ENCODE measurements at places on chromosomes 6 and 20.

- DNase-seq: no peak
Observed at GRCh38 chr6:111439171-111439570, 43.8 kb downstream of the REV3L start.

DNA sequence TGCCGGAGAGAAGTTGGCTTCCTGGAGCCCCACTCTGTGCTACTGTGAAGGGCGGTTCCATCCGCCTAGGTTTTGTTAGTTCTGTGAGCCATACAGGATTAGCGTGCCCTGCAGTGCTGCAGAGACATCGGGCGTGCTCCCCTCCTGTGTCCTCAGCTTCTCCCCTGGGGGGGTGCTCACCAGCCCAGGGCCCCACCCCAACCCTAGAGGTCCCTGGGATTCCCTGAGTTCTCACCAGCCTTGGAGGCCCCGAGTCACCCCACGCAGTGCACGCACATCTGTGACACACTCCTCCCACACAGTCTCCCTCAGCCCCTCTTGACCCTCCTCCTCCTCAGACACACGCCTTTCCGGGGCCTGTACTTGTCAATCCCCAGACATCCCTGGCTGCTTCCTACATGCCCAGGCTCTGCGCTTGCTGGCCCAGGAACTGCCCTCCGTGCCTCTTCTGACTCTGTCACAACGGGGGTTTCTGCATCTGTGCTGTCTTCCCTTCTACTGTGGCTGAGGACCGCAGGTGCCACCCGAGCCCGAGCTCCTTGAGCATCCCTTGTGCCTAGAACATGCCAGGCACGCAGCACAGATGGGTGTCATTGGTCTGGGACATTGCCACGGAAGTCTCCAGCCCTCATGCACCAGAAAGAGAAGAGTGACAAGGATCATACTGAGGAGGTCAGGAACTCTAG lies 123.2 kb upstream of the RPS6KA2 start:
- no peak for DNase-seq

DNA sequence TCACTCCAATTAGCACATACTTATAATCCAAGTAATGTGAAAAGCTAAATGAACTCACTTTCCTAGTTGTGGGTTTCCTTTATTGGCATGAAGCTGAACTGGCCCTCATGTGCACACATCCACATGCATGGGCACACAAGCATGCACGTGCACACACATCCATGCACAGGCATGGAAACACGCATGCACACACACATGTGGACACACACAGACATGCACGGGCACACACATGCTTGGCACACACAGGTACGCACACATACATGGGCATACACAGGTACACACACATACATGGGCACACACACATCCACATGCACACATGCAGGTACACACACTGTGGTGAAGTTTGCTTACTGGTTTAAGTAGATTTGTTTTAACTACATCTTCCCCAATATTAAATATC lies 23.8 kb downstream of the SYNDIG1 start:
- no peak for DNase-seq

DNA sequence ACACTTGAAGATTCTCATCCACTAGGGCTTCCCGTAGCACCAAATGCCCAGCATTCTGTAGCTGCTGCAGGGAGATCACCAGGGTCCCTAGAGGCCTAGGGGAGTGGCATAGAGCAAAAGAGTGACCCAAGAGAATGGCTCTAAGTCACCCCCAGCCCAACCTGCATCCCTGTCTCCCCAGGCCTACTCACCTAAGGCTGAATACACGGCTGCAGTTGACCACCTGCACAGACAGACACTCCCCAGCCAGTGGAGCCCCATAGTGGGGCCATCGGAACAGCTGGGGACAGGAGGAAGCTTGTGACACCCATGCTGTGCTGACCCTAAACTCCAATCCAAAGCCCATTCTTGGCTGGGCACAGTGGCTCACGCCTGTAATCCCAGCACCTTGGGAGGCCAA lies 9.5 kb upstream of the SPAG4 start:
- DNase-seq: no peak

- peak; percentile 96 for DNase-seq
Observed at GRCh38 chr6:32609731-32610640, 20.3 kb upstream of the HLA-DRB1 start.

GRCh38 chr20:45179166-45179565 lies 4.5 kb downstream of the PI3 start:
- DNase-seq: no peak

GRCh38 chr6:169312658-169313346 lies 59.2 kb upstream of the THBS2 start:
- DNase-seq: no peak

GRCh38 chr6:111592726-111593511 lies 12.8 kb downstream of the TRAF3IP2 start:
- no peak for DNase-seq

DNA sequence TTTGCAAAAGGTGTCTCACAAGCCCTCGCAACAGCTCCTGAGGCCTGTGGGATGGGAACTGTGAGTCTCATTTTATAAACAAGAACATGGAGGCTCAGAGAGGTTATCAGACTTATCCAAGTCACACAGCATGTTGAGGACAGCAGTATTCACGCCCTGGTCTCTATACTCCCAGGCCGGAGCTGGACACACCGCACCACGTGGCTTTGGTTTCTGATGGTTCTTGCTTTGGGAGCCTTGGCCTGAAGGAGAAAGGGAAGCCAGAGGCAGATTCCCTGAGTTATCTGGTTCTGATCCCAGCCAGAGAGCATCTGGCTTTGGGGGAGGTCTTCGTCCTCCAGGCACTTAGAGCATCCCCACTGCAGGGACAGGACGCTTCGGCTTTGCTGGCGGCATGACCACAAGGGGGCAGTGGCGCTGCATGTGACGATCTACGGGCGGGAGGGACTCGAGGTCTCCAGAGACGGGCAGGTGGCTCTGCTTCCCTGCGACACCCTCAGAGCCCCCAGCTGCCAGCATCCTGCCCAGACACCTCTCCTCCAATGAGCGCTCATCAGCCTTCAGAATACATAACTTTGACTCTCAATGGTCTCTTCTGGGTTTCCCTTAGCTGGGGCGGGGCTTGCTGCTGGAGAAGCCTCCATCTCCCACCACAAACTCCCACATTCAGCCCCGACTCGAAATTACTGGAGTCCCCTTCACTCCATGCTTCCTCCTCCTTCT lies 51.4 kb upstream of the SAYSD1 start:
- peak; percentile 33 for DNase-seq
